ENCODE measurements at places on chromosomes 1 and 21.

GRCh38 chr1:14599800-14600199, 1.3 kb downstream of the KAZN start:
- no peak for DNase-seq

DNA sequence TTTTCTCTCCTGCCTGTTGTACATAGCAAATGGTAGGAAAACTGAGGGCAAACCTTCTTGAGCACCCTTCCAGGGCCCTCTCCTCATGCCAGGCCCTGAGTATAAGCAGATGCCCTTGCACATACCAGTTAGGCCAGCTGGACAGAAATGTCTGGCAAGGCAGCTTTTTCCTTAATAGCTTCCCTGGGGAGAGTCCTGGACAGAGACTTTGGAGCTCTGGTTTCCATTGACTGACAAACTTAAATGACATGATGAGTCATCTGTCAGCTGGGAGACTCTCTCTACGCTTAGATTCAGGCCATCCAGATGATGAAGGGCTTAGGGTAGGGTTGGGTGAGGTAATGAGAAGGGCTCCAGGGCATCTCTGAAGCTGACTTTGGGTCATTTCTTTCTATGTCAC, 317.5 kb downstream of the ASTN1 start:
- DNase-seq = no peak

DNA sequence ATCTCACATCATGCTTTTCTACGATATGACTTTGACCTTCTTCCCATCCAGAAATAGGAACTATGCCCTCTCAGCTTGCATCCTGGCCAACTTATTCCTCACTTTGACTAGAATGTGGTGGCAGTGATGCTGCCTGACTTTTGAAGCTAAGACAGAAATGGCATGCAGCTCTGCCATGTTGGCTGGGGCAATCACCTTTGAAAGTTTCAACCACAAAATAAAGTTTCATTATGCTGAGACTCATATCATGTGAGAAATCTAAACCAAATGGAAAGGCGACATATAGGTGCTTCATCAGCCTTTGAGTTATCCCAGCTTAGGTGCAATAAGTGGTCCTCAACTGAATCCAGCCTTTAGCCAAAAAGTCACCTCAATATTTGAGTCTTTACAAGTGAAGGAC, 370.0 kb upstream of the CHRM3 start:
- DNase-seq = no peak

GRCh38 chr1:6419397-6419803, 319 bp downstream of the HES2 start:
- no peak for DNase-seq

DNA sequence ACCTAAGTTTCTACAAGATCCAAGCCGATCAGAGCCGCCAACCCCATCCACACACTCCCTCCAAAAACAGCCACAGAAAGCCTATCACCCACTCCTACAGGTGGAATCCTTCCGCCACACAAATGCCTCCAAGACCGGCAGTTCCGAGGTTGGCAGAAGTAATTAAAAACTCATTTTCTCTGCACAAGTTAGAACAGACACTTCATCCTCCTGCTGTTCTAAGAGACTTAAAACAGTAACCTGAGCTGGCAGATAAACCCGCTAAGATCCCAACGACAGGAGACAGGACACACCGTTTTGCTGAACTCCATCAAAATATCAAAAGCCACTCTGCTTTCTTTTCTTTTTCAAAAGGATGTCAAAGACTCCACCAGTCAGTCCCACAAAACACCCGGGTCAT, 2.8 kb downstream of the SSBP3 start:
- no peak for DNase-seq

DNA sequence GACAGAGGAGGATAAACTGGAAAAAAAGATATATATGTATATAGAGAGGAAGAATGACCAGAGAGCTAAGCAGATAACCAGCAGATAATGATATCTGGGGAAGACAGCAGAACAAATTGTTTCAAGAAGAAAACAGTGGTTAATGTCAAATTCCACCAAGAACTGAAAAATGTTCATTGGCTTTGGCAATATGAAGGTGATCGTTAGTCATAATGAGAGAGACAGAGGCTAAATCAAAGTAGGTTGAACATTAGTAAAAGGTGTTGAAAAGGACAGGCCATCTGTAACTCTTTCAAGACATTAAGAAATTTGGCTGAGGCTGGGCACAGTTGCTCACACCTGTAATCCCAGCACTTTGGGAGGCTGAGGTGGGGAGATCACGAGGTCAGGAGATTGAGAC, 25.3 kb upstream of the CR2 start:
- no peak for DNase-seq

DNA sequence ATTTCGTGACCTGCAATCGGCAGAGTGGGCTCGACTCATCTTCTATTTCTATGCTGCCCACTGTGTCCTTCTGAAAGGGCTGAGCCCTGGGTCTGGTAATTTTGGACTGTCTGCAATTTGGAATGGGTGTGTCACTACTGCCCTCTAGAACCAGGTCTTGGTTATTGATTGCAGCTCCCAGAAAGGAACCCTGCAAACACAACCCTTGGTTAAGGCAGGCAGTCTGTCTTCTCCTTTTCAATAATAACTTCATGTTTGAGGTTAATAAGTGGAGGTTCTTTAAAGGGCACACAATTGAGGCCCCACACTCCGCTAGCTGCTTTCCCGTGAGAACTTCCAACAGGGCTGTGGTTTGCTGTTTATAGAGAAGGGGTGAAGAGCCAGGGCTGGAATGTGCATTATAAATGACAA, 79.9 kb upstream of the LYST start:
- no peak for DNase-seq

Measured in activated T-helper 9 cell treated with anti-CD3 and anti-CD28 coated beads, Interleukin-2, amount 50 U/mL, for 16 hours (primary cell).